ENCODE measurements at places on chromosomes 16 and 17. TPM values are rescaled to one million over a fixed set of nuclear protein-coding genes. Genes with fewer than 3 reads are reported as not detected.

ABCA3 gene
- total RNA-seq, result 7.7 TPM

- H3K4me3 ChIP-seq, result no peak overlapping the region
- no peaks in the 10 kb centered on the region for H3K27me3 ChIP-seq
- H3K27ac ChIP-seq, result no peak overlapping the region
- no peaks in the 10 kb centered on the region for H3K36me3 ChIP-seq
- no peaks in the 10 kb centered on the region for H3K4me1 ChIP-seq
Measured at GRCh38 chr17:73005360-73005759, 87.1 kb downstream of the SLC39A11 start.

- H3K4me1 ChIP-seq, result no peaks in the 10 kb centered on the region
- no peaks in the 10 kb centered on the region for H3K27me3 ChIP-seq
Measured at GRCh38 chr17:11130367-11130766, 110.6 kb upstream of the SHISA6 start.

DNA sequence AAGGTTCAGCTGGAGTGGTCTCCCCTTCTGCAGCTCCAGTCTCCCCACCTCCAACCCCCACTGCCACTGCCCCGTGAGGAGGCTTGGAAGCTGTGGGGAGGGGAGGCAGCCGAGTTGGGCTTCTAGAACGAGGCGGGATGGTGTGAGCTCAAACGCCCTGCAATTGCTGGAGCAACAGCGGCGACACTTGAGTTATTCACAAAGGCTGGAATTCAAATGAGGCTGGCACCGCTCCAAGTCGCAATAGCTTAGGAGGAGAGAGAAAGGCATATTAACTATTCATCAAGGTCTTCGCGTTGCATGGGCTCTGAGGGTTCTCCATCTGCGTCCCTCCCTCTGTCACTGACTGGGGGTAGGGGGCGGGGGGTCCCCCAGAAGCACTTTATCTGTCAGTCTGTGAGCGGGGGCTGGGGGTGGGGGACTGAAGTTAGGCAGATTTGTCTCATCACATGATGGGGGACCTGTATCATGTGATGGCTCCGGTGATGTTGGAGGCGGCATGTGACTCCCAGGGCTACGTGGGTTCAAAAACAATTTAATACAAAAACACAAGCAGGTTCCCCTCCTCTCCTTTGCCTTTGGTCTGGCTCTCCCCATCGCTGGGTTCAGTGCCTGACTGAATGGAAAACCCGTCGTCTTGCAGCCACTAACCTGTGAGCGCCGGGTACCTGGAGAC, 70.5 kb downstream of the RBBP6 start:
- no peak overlapping the region for H3K4me3 ChIP-seq
- peaks cover 7% of the 10 kb centered on the region for H3K4me1 ChIP-seq
- H3K27me3 ChIP-seq, result peaks cover 38% of the 10 kb centered on the region
- DNase-seq, result no peak
- no peak overlapping the region for H3K27ac ChIP-seq

DNA sequence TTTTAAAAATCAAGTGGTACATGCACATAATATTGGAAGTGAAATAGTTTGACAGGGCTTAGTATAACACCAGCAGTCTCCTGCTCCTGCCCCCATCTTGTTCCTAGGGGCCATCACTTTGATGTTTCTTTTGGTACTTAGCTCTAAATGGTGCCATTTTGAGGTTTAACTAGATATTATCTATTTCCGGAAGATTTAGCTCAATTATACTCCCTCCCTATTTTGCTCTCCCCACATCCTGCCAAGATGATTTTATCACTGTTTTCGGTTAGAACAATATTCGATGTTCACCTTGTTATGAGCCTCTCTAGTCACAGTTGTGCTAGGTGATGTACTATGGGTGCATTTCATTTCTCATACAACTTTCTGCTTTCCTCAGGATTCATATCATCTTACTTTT, 20.0 kb upstream of the SLC35G3 start:
- H3K4me1 ChIP-seq, result peaks cover 72% of the 10 kb centered on the region
- no peaks in the 10 kb centered on the region for H3K36me3 ChIP-seq
- peak overlapping the region; percentile 46 for H3K4me3 ChIP-seq
- no peak for DNase-seq
- peak overlapping the region; percentile 89 for H3K27ac ChIP-seq

GRCh38 chr16:54281535-54282201, 4.9 kb downstream of the IRX3 start:
- no peak overlapping the region for H3K4me3 ChIP-seq
- H3K4me1 ChIP-seq, result peaks cover 11% of the 10 kb centered on the region

IRX6 gene
- not detected for total RNA-seq

DNA sequence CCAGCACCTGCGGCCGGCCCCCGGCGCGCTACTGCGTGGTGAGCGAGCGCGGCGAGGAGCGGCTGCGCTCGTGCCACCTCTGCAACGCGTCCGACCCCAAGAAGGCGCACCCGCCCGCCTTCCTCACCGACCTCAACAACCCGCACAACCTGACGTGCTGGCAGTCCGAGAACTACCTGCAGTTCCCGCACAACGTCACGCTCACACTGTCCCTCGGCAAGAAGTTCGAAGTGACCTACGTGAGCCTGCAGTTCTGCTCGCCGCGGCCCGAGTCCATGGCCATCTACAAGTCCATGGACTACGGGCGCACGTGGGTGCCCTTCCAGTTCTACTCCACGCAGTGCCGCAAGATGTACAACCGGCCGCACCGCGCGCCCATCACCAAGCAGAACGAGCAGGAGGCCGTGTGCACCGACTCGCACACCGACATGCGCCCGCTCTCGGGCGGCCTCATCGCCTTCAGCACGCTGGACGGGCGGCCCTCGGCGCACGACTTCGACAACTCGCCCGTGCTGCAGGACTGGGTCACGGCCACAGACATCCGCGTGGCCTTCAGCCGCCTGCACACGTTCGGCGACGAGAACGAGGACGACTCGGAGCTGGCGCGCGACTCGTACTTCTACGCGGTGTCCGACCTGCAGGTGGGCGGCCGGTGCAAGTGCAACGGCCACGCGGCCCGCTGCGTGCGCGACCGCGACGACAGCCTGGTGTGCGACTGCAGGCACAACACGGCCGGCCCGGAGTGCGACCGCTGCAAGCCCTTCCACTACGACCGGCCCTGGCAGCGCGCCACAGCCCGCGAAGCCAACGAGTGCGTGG, 1.5 kb downstream of the NTN1 start:
- H3K4me3 ChIP-seq, result peak overlapping the region; percentile 28
- no peak for DNase-seq
- H3K27me3 ChIP-seq, result peaks cover 76% of the 10 kb centered on the region
- H3K36me3 ChIP-seq, result no peaks in the 10 kb centered on the region

DNA sequence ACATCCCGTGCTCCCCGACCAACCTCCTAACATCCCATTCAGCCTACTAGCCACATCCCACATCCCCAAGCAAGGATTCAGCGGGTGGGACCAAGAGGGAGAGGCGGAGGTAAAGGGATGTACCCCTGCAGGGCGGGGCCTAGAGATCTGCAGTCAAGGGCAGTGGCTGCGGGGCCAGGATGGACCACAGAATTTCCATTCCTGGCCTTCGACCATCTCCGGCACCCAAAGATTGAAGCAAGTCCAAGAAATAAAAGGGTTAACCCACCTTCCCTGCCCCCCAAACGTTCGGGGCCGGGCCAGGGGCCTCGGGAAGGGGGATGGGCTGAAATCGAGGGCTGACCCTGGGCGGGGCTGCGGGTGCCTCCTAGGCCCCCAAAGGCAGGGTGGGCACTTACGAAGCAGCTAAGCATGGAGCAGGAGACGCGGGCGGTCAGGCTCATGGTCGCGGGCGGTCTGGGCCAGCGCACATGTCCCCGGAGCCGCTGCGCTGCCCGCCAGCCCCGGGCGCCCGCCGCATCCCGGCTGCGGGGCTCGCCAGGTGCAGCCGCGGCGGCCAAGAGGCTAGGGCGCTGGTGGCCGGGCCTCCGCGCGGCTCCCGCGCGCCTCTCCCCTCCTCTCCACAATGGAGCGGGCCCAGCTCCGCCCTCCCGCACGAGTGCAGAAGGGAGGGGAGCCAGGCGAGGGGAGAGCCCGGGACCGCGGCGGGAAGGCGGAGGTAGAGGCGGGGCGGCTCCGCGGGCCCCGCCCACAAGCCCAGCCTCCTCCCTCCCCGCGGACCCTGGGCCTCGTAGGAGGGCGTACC, at the start of gene MTMR4:
Gene MTMR4 (minus strand): TSS at position 674 of the 805 bp plus-strand sequence. CDS start 231 bp downstream, at position 443.
- no peak within 1 kb of the TSS for H3K27ac ChIP-seq
- H3K4me3 ChIP-seq, result peak within 1 kb of the TSS; percentile 71
- peaks cover 39% of the 10 kb centered on the region for H3K36me3 ChIP-seq
- no peaks in the 10 kb centered on the region for H3K27me3 ChIP-seq
- H3K4me1 ChIP-seq, result peaks cover 46% of the 10 kb centered on the region

DNA sequence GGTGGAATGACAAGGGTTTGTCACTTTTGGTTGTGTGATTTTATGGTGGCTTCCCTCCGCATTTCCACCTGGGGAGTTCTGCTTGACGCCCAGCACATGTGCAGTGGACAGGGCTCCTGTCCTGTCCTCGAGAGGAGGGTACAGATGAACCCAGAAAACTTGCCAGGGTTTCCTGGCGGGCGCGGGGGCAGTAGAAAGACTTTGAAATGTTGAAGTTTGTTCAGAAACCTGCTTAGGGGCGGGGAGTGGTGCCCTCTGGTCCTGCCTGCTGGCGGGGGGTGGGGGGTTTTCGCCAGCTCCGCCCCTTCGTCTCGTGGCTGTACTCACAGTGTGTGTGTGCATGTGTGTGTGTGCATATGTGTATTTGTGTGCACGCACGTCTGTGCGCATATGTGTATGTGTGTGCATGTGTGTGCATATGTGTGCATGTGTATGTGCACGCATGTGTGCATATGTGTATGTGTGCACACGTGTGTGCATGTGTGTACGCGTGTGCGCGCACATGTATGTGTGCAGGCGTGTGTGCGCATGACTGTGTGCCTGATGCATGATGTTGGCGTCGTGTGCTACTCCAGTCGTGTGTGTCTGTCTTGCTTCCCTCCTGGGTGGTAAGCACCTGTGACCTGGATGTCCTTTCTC, 6.8 kb downstream of the FN3KRP start:
- H3K27ac ChIP-seq, result no peak overlapping the region
- peaks cover 49% of the 10 kb centered on the region for H3K36me3 ChIP-seq
- no peak overlapping the region for H3K4me3 ChIP-seq
- peaks cover 1% of the 10 kb centered on the region for H3K4me1 ChIP-seq

IL34 gene
- 0.88 TPM for total RNA-seq

NACA2 gene
- not detected for total RNA-seq

- peaks cover 64% of the 10 kb centered on the region for H3K4me1 ChIP-seq
- H3K36me3 ChIP-seq, result no peaks in the 10 kb centered on the region
- no peaks in the 10 kb centered on the region for H3K27me3 ChIP-seq
- DNase-seq, result no peak
- no peak overlapping the region for H3K27ac ChIP-seq
Measured at GRCh38 chr17:32497431-32498205, 10.8 kb downstream of the CDK5R1 start.

SBK1 gene
- total RNA-seq, result 13.5 TPM

DNA sequence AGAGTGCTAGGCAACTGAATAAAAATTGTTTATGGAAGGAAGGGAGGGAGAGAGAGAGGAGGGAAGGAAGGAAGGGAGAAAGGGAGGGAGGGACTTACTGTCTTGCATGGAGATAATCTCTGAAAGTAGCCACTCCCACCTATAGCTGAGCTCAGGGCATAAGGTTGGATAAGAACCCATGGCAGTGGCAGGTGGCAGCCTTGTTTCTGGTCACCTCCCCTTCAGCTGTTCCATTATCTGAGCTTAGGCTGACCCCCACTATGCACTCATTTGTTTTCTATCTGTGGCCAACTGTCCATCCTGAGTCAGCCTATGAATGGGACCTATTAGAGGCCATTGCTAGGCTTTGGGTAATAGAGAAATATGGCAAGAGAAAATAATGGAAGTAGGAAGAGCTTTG, 25.3 kb upstream of the MTMR4 start:
- H3K4me1 ChIP-seq, result no peaks in the 10 kb centered on the region
- H3K4me3 ChIP-seq, result no peak overlapping the region
- H3K27me3 ChIP-seq, result no peaks in the 10 kb centered on the region
- DNase-seq, result no peak
- H3K27ac ChIP-seq, result no peak overlapping the region

MAFG gene
- 13.3 TPM for total RNA-seq
